ENCODE measurements at places on chromosomes 6 and 20. TPM values are rescaled to one million over a fixed set of nuclear protein-coding genes. Genes with fewer than 3 reads are reported as not detected.

- no peak for DNase-seq
- H3K4me3 ChIP-seq, result no peak overlapping the region
- H3K36me3 ChIP-seq, result no peaks in the 10 kb centered on the region
These were observed 456.9 kb upstream of the JAG1 start for GRCh38 chr20:11130554-11131166.

- H3K27me3 ChIP-seq, result peaks cover 12% of the 10 kb centered on the region
- DNase-seq, result no peak
- H3K36me3 ChIP-seq, result no peaks in the 10 kb centered on the region
- H3K4me1 ChIP-seq, result no peaks in the 10 kb centered on the region
- H3K27ac ChIP-seq, result no peak overlapping the region
- H3K4me3 ChIP-seq, result no peak overlapping the region
These were observed 55.4 kb downstream of the VEGFA start for GRCh38 chr6:43825187-43826115.

The RFX6 gene
- not detected for total RNA-seq

DNA sequence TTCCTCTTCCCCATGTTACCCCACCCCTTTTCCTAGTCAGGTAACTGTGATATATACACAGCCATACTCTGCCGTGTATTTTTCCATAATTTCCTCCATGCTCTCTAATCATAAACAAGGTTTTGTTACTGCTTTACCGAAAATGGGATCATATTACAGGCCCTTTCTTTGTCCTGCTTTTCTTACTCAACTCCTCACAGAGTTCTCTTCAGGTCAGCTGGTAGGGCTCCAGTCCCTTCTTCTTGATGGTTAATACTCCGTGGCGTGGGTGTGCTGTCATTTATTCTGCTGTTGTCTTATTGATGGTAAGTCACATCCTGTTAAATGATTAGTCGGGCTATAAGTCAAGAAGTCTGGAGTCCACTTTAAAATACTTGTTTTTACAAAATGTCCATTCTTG, 24.9 kb upstream of the PI16 start:
- peaks cover 31% of the 10 kb centered on the region for H3K4me1 ChIP-seq
- H3K36me3 ChIP-seq, result peaks cover 13% of the 10 kb centered on the region
- peak; percentile 83 for DNase-seq
- no peak overlapping the region for H3K27ac ChIP-seq

DNA sequence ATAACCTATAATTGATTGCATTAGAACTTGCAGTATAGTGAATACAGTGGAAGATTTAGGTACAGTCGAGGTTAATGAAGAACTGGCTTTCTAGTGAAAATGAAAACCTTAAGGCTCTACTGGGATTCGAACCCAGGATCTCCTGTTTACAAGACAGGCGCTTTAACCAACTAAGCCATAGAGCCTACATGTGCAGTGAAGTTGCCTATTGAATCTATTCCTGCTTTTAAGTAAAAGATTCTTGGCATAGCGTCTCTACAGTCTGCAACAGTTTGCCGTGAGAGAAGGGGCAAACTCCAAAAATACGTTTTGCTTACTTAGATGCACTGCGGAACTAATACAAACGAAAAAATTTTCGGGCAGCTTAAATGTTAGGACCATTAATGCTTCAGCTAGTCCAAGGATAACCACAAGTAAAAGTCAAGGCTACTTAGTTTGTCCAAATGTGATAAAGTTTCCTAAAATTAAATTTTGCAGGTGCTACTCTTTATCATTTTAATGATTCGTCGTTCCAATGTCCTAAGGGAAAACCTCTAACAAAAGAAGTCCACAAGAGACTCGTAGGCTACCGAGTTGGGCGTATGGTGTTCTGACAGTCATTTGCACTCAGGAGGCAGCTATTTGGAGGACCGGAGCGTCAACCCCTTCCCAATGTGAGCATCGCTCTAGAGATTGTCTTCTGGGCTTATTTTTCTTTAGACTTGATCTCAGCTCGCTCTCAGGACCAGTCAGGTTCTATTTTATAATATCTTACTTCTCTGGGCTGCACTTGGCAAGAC, 31.3 kb upstream of the ZSCAN23 start:
- peak overlapping the region; percentile 78 for H3K4me3 ChIP-seq
- H3K36me3 ChIP-seq, result no peaks in the 10 kb centered on the region

- DNase-seq, result no peak
- no peaks in the 10 kb centered on the region for H3K4me1 ChIP-seq
- H3K4me3 ChIP-seq, result no peak overlapping the region
- no peak overlapping the region for H3K27ac ChIP-seq
- H3K36me3 ChIP-seq, result peaks cover 47% of the 10 kb centered on the region
- no peaks in the 10 kb centered on the region for H3K27me3 ChIP-seq
These were observed 28.4 kb downstream of the CASP8AP2 start for GRCh38 chr6:89858041-89858440.

DNA sequence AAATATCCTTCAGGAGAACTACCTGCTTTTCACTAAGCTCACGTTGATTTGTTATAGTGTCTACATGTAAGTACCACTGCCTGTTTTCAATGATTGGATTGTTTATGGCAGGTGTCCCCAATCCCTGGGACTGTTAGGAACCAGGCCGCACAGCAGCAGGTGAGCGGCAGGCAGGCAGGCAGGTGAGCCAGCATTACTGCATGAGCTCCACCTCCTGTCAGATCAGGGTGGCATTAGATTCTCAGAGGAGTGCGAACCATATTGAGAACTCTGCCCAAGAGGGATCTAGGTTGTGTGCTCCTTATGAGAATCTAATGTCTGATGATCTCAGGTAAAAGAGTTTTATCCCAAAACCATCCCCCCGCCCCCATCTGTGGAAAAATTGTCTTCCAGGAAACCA, 303.3 kb downstream of the EYA4 start:
- no peak for DNase-seq
- H3K27ac ChIP-seq, result no peak overlapping the region
- H3K36me3 ChIP-seq, result no peaks in the 10 kb centered on the region
- no peaks in the 10 kb centered on the region for H3K27me3 ChIP-seq

Data from osteoblast (primary cell).